ENCODE measurements at places on chromosomes 4 and X.

DNA sequence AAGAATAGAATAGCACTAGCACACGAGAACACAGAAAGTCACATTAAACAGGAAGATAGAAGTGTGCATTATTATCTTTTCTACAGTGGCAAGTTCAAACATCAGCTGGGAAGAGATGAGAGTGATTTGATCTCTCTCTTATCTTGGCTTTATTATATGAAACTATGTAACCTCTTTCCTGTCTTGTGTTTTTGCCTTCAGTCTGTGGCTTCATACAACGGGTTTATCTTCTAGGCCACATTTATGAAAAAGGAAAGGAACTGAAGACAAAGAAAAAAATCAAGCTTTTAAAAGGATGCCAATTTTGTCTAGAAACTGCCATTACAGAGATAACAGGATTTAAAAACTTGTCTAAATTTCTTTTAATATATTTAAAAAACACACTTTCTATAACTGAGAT lies 983.6 kb downstream of the RPA4 start:
- DNase-seq, result no peak

- no peak for DNase-seq
Observed at GRCh38 chrX:45202171-45202570, 1.5 kb upstream of the DIPK2B start.

GRCh38 chrX:71253253-71254091 lies 468 bp downstream of the ZMYM3 start:
- no peak for DNase-seq

DNA sequence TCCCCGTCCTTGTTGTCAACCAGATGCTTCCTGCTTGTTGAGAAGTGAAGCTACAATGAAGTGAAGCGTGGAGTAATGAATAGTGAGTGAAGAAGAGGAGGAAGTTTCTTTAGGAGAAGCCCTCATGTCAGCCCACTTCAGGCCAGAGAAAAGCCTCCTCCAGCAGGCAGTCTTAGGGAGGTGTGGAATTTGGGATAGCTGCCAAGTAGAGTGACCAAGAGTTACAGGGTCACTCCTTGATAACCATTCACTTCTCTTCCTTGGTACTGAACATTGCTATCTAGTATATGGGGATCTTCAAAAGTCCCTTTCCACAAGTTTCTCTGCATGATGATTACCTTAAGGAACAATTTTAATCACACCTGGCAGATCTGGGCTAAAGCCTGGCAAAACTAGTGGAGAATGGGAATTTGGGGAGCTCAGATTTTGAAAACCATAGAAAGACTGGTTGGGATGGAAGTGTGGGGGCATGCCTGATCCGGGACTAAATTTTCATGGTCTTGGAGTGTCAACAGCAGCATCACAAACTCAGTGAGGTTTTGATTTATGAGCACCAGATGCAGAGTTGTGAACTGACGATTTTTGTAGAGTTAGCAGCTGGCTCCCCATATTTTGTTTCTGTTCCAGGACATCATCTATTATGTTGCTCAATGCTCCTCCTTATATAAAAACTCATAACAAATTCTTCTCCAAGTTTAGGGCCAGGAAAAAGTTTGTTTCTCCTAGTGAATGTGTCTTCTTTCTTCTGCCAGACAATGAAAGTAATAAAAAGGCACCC lies 53.1 kb downstream of the IGSF1 start:
- no peak for DNase-seq

DNA sequence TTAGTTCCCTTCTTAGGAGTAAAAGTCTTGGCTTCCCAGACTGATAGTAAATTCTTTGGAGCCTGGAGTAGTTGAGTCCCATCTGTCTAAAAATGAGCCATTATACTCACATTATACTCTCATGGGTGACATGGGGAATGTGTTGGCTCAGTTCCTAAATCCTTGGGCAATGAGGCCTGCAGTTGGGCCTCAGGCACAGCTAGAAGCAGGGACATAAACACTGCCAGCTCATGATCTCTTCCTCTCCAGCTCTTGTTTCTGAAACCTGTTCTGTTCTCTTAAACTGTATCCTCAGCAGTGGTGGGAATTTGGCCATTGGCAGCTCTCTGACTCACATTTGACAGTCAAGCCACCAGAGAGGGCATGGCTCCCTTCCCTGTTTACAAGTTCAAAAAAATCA lies 212.5 kb downstream of the SPATA18 start:
- DNase-seq, result no peak

DNA sequence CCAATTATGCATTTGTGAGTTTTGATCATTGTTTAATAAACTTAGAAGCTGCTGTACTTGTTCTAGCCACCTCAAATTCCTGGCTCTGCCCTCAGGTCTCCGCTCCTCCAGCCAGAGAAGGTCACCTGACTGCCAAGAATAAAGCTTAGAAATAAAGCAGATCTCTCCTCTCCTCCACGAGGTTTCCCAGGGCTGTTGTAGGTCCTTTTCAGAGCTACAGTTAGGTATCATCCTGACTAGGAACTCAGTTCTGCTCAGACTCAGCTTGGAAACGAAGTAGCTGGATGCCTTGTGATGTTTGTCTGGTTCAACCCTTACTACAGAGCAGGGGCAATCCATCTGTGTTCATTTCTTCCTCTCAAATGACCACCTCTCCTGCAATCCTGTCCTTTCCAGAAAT lies 79.1 kb upstream of the RAPGEF2 start:
- no peak for DNase-seq

DNA sequence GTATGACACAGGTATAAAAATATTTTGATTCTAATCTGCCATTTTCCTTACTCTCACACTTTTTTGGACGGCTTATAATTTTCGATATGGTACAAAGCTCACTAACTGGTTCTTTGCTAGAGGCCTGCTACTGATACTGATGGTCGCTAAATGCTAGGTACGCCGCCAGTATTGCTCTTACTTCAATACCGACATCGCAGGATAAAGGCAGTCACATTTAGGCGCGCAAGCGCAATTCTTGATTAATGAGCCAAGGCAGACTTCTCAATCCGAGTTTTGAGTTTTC lies 557 bp upstream of the USP38 start:
- DNase-seq, result no peak

GRCh38 chr4:7195141-7195515 lies 2.8 kb downstream of the SORCS2 start:
- no peak for DNase-seq

DNA sequence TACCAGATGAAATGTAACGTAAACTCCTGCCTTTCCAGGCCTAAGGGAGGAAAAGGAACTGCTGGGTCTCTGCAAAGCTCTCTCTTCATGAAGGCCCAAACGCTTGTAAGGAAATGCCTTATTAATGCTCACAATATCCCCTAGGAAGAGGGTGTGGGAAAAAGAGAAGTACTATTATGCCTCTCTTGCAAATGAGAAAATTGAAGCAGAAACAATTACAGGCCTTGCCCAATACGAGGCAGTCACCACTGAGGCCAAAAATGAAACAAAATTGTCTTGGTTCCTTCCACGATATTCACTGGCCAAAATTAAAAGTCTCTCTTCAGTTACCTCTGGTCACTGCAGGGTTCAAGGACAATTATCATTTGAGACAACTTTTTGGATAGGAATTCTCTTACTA lies 3.2 kb downstream of the SCARB2 start:
- DNase-seq, result no peak

GRCh38 chr4:17055788-17056187 lies 157.3 kb upstream of the LDB2 start:
- no peak for DNase-seq

- DNase-seq, result no peak
Observed at GRCh38 chr4:76736414-76736813, 161.5 kb downstream of the SOWAHB start.

GRCh38 chr4:2691952-2692435 lies 64.1 kb downstream of the TNIP2 start:
- no peak for DNase-seq

- DNase-seq, result no peak
Observed at GRCh38 chr4:25792876-25793275, 69.9 kb downstream of the SEL1L3 start.

DNA sequence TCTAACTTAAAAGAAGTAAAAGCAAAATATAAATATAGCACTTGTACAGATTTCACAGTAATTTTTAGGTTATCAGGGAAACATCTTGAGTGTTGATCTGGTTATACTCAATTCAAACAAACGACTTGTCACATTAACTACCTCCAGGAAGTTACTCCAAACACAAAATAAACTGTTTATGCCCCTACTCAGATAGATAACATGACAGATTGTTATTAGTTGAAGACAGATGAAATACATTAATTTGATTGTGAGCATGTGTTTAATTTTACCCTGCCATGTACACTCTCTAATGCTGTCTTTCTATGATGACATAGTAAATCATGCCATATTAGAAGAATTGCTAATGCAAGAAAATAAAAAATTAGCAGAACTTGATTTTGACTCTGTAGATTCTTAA lies 88.0 kb downstream of the RAB28 start:
- no peak for DNase-seq

GRCh38 chr4:176587920-176588319 lies 204.8 kb downstream of the VEGFC start:
- no peak for DNase-seq

DNA sequence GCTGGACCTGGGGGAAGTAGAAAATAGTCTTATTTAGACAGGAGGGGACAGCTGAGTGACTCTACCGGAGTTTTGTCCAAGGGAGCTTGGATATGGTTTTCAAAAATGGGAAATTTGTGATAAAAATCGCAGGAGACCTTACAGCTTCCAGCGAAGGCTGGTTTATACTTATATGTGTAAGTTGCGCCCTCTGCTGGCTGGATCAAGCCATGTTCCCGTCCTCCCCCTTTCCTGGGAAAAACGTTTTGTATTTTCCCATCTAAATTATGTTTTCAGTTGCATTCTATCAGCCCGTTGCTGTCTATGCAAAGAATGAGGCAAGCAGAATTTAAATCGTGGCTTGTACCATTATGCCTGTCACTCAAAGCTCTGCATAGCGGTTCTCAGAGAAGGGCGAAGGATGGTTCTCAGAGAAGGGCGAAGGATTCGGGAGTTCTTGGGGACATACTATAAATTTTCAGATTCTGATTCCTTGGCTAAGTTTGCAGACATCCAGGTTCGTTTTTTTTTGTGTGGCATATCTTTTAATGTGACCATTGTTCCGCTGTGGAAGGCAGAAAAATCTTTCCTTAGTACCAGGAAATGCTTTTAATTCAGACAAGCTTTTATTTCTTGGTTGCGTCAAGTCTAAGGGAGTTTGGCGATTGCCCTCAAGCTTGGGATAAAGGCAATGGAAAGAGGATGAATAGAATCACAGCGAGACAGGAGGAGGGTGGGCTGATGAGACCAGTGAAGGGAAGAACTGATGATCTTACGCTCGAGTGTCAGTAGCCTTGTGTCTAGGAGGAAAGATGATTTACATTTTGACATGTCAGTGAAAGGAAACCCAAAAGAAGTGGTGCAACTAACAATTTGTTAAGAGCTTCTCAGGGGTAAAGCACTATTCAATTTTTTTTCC lies 128.5 kb upstream of the ARX start:
- no peak for DNase-seq

GRCh38 chr4:184684491-184685189 lies 35.1 kb downstream of the PRIMPOL start:
- DNase-seq, result no peak

DNA sequence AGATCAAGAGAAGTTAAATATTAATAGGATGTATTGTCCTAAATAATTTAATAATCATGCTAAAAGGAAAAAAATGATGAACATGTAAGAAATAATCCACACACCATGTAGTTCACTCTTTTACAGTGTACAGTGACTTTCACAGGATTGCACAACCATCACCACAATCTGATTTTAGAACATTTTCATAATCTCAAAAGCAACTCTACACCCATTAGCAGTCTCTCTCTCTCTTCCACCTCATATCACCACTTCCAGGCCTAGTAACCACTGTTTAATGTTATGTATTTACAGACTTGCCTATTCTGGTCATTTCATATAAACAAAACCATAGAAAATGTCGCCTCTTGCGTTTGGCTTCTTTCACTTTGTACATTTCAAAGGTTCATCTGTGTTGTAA lies 153.4 kb downstream of the FSTL5 start:
- DNase-seq, result no peak

DNA sequence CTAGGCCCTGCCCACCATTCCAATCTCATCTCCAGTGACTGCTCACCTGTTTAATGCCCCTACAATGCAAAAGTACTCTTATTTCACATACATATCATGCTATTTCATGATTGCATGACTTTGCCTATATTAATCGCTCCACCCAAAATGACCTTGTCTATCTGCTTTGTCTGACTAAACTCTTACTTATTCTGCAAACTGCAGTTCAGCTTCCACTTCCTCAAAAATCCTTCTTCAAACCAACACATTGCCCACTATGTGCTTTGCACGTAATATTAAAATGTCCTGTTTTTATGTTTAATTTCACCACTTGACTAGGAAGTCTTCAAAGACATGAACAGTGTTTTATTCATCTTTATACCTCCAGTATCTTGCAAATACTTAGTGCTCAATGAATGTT lies 229.6 kb downstream of the OPHN1 start:
- DNase-seq, result no peak

GRCh38 chrX:33906971-33907370 lies 225.1 kb downstream of the FAM47A start:
- DNase-seq, result no peak

DNA sequence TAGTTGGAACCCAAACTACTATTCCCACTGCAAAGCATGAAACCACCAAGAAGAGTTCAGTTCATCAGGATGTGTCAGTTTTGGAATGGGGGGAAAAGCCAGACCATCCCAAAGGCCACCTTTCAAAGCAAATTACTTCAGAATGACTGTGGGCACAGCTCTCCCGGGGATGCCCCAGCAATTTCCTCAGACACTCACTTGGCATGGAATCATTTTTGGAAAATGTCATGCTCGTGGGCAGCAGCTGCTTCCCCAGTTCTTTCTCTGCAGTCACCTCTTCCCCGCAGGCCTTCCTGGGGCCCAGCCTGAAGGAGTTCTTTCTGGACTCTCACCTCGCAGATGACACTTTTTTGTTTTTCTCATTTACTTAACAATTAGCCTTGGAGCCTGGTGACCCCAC lies 350.3 kb downstream of the NR3C2 start:
- no peak for DNase-seq

GRCh38 chr4:156378033-156378665 lies 424.5 kb upstream of the CTSO start:
- DNase-seq, result no peak

DNA sequence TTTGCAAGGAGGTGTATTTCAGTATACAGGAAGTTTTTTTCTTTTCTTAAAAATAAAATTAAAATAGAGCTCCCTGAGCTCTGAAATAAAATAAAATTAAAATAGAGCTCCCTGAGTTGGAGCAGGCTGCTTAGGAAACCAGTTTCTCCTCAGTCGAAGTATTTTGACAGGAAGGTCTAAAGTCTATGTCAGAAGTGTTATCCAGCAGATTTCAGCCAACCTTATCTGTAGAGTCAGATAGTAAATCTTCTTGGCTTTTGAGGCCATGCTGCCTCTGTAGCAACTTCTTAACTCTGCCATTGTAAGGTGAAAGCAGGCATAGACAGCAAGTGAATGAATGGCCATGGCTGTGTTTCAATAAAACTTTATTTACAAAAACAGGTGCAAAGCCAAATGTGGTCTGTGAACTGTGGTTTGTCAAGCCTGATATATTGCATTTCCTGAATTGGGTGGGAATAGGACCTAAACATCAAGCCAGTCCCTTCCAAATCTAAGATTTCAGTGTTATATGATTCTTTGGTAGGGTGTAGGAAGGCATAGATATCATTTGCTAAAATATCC lies 9.5 kb upstream of the KLKB1 start:
- DNase-seq, result no peak
